ENCODE measurements at places on chromosomes 3 and 15. TPM values are rescaled to one million over a fixed set of nuclear protein-coding genes. Genes with fewer than 3 reads are reported as not detected.

Gene TP63
- total RNA-seq, result not detected

Gene FGD5
- not detected for total RNA-seq

Gene CD96
- 52.7 TPM for total RNA-seq

Gene PP2D1
- not detected for total RNA-seq

Gene GATA2
- total RNA-seq, result not detected

Gene PLA2G4F
- total RNA-seq, result not detected

Gene ROBO2
- total RNA-seq, result not detected

Gene GOLGA8R
- total RNA-seq, result 1.1 TPM

Gene TM4SF18
- not detected for total RNA-seq

Gene EPHB3
- not detected for total RNA-seq

Gene DCBLD2
- total RNA-seq, result 1.3 TPM

Gene CADM2
- not detected for total RNA-seq

Gene ZKSCAN7
- 1.5 TPM for total RNA-seq

Gene XIRP1
- 0.72 TPM for total RNA-seq

Gene ST8SIA2
- not detected for total RNA-seq

Gene TF
- total RNA-seq, result 0.07 TPM

Gene CIP2A
- 34.7 TPM for total RNA-seq

Gene ROPN1
- not detected for total RNA-seq

Gene GPR149
- not detected for total RNA-seq

Gene CSTA
- total RNA-seq, result not detected

Gene CILP
- not detected for total RNA-seq

Gene CLDN11
- total RNA-seq, result not detected

Gene CAMP
- total RNA-seq, result not detected

Gene C3orf85
- total RNA-seq, result not detected

Gene SMCO1
- total RNA-seq, result not detected

Gene CX3CR1
- not detected for total RNA-seq

Gene CLRN1
- not detected for total RNA-seq

Gene SLC2A2
- not detected for total RNA-seq

Gene LPP
- total RNA-seq, result 31.8 TPM

Gene TRPM7
- total RNA-seq, result 31.1 TPM

Gene P2RY1
- 0.67 TPM for total RNA-seq

Gene FAM81A
- total RNA-seq, result 0.79 TPM

Gene PDHB
- 51.6 TPM for total RNA-seq

Gene AVEN
- total RNA-seq, result 13.9 TPM

Gene GOLGA8G
- total RNA-seq, result not detected

Gene DCLK3
- total RNA-seq, result not detected

Gene WWTR1
- total RNA-seq, result 0.19 TPM

Gene CD47
- total RNA-seq, result 63.7 TPM

Gene HIGD2B
- total RNA-seq, result 0.27 TPM

Gene LIPC
- 0.14 TPM for total RNA-seq

Gene FAM227B
- total RNA-seq, result 2.8 TPM

Gene CTXN2
- total RNA-seq, result not detected

Gene ADAMTS7
- total RNA-seq, result 0.07 TPM

Gene PPIP5K1
- 27.8 TPM for total RNA-seq

Gene SENP5
- 24.4 TPM for total RNA-seq

Gene NAALADL2
- not detected for total RNA-seq

Gene GOLGA6A
- 0.84 TPM for total RNA-seq

Measured in activated naive CD4-positive, alpha-beta T cell treated with anti-CD3 and anti-CD28 coated beads for 36 hours (primary cell).